ENCODE measurements at places on chromosomes 13 and 19.

DNA sequence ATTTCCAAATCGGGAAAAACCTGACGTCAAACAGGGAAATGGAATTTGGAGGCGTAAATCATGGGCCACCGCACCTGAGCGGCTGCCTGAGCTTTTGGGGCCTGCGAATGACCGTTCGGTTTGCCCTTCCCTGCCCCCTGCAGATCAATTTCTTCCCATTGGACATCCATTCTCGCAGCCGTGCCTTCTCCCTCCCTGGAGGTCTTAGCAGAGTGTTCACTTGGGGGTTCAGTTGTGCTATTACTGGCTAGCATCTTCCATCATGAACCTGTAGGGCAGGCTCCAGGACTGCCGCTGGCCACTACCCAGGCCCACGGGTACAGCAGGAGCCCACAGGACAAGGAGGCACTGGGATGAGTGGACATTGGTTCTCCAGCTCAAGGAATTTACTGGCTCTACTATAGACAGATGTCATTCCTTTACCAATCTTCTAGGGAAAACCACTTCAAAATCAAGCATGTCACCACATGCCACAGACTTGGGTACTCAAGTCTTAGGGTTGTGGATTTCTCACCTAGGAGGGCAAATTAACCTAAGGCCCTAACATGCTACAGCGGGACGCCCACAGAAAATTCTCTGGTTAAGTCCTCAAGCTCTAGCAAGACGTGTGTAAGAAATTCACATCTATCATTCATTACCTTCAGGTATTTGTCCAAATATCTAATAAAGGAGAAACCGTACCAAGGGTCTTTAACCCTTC, 75.5 kb downstream of the COL4A1 start:
- DNase-seq: no peak

GRCh38 chr13:108902405-108903155, 273.2 kb downstream of the MYO16 start:
- no peak for DNase-seq

DNA sequence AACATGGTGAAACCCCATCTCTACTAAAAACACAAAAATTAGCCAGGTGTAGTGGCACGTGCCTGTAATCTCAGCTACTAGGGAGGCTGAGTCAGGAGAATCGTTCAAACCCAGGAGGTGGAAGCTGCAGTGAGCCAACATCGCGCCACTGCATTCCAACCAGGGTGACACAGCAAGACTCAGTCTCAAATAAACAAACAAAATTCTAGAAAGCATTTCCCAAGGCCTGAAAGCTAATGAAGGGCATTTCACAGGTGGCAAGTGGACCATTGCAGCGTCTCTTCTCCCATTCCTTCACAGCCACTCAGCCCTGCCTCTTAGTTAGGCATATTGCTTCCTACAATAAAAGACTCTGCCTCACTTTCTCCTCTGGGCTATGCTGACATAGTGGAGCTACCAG, 13.5 kb upstream of the RXFP2 start:
- no peak for DNase-seq

DNA sequence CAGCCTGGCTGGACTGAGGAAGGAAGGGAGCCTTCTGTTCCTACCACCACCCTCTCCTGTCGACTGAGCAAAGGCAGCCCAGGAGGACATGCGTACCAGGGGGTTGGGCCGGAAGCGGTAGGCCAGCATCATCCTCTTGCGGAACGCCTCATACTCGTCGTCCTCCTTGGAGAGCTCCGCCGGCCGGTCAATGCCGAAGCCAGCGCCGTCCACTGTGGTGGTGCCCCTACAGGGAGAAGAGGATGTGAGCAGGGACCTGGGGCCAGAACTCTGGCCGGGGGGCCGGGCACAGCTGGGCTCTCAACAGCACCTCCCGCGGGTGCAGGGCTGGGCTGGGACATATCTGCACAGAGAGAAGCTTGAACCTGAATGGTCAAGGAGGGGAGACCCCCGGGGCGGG, 3.8 kb upstream of the TM6SF2 start:
- DNase-seq: no peak

DNA sequence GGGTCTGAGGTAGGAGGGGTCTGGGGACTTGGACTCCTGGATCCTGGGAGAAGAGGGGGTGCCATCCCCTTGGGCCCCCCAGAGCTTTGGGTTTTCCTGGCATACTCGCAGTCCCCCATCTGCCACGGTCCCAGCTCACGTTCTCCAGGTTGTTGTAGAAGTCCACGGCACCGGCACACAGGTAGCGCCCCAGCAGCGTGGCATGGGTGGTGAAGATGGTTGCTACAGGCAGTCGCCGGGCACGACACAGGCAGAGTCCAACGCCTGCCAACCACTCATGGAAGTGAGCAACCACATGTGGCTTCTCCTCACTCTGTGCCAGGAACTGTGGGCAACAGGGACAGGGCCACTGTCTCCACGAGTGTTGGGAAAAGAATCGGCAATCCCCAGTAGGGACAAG, 7.4 kb downstream of the GYS1 start:
- DNase-seq: no peak

- DNase-seq: no peak
Observed at GRCh38 chr19:1584500-1585242, 8.0 kb downstream of the MBD3 start.

GRCh38 chr19:12840091-12841079, 2.1 kb downstream of the MAST1 start:
- no peak for DNase-seq

DNA sequence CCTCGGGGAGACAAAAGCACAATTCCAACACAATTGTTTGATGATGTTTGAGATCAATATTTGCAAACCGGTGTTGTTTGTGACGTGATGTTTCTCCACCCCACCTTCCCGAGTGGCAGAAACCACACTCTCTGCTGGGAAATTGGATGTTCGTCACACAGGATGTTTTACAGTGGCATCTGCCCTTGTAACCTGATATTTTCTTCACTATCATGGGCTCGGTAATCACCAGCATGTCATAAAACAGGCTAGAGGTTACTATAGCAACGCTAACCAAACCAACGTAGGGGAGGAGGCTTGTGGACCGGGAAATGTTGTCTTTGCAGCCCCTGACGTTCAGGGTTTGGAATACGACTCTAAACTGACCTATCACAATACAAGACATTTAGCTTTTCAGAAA, 454.5 kb downstream of the IRS2 start:
- DNase-seq: peak; percentile 57

DNA sequence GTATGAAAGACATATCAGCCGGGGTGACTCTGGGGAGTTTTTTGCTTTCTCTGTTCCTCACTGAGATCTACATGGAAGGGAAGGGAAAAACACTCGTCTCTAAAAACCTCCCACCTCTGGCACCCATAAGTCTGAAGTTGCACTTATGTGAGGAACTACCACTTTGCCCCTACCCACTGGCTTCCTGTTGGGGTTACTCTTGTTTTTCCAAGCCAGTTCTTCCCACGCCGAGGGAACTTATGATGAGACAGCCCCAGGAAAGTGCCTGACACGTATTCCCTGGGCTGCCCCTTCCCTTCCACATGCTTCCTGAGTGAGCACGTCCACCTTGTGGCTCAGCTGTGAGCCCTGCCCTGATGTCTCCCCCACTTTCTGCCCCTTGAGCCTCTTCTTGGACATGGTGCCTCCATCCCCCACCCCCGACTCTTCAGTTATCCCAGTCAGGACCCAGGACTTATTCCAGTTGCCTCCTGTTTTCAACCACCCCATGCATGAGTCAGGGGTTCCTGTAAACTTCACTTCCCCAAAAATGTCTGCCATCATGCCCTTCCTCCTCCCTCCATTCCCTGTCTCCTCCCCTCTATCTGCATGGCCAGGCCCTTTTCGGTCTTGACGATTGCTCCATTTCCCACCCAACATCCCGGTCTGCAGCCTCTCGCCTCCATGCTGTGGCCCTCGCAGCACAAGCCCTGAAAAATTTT, 5.1 kb upstream of the SIGLEC7 start:
- DNase-seq: no peak

GRCh38 chr13:48892688-48893075, 83.0 kb upstream of the FNDC3A start:
- DNase-seq: no peak

GRCh38 chr19:51022526-51022925, 3.0 kb upstream of the KLK10 start:
- no peak for DNase-seq

DNA sequence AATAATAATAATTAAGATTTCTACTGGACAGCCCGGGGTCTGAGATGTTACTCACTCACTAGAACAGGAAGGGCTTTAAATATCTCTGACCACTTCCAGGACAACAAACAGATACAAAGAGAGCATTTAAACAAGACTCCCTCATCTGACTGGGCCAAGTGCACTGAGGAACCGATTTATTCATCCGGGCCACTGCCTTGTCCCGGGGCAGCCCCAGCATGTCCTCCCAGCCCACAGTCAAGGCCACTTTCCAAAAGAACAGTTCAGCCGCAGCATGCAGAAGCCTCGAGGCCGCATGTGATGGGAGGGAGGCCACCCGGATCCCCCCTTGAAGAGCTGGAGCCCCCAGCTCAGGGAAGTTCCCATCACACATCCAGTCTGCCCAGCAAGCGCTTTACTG, 30.5 kb downstream of the MLLT1 start:
- no peak for DNase-seq
